ENCODE measurements at places on chromosomes 2 and 18.

DNA sequence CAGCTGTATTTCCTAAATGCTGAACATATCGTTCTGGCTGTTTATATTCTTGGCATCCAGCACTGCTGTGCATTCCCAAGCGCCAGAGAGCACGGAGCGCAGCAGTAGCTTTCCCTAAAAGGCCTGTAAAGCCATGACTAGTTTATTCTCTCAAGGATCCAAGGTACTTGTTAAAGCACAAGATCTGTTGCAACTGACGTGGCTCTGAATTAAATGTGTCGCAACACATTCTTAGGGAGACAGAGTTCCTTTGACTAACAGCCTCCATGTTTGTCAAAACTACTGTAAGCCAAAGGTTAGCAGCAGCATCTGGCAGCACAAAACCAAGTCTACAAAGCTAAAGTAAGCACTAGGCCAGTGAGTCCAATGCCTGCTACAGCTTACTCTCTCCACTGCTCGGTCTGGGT lies 188.6 kb upstream of the FN1 start:
- DNase-seq, result no peak

- no peak for DNase-seq
These were observed 66.4 kb downstream of the BABAM2 start for GRCh38 chr2:27956888-27957287.

DNA sequence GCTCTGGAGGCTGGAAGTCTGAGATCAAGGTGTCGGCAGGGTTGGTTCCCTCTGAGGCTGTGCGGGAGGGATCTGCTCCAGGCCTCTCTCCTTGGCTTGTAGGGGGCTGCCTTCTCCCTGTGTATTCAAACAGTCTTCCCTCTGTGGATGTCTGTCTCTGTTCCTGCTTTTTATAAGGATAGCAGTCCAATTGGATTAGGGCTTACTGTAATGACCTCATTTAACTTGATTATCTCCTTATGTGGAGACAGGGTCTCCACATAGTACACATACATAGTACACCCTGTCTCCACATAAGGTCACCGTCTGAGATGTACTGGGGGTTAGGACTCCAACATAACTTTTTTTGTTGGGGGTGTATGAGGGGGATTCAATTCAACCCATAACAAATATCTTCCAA lies 30.5 kb downstream of the TCF7L1 start:
- DNase-seq, result no peak

DNA sequence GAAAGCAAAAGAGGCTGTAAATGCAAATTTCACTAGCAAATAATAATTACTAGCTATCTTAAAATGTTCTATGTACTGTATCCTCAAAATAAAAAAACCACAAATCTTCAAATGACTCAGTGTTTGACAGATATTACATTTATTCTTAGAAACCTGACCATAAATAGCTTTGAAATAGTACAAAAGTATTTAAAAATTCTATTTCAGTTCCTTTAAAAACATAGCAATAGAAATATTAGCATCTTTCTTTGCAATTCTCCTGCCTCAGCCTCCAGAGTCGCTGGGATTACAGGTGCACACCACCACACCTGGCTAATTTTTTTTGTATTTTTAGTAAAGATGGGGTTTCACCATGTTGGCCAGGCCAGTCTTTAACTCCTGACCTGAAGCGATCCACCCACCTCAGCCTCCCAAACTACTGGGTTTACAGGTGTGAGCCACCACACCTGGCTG lies 50.6 kb downstream of the MSH6 start:
- DNase-seq, result no peak

DNA sequence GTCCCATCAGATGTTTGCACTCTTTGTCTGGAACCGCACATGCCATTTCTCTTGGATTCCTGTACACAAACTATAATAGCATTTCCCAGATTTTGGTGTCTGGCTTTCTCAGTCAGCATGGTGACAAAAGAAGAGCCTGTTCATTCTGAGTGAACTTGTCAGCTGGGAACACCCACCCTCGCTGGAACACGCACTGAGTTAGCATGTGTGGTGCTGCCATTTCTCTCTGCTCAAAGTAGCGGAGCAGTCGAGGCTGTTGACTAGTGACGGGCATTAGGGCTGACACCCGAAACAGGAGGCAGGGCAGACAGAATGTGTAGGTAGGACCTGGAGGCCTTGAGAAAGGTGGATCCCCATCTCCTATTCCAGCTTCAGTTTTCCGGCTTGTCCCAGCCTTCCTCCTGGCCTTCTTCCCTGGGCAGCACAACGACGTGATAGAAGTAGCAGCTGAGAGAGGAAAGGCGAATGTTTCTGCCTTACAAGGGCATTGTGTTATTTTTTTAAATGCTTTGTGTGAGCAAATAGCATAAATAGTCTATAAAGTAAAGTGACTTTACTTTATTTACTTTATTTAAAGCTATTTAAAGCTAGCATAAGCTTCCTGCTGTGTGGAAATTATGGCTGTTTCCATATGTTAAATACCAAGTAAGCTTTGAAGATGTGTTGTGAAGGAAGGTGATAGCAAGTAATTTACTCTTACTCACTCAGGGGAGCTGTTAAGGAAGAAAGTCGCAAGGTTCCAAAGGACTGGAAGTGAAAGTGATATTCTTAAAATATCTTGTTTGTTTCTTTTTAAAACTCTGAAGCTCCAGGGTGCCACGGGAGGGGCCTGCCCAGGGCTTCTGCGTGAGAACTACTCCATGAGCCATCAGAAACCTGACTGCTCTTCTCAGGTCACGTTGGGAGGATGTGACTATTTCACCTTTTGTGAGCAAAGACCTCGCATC lies 272.6 kb downstream of the NEDD4L start:
- no peak for DNase-seq

DNA sequence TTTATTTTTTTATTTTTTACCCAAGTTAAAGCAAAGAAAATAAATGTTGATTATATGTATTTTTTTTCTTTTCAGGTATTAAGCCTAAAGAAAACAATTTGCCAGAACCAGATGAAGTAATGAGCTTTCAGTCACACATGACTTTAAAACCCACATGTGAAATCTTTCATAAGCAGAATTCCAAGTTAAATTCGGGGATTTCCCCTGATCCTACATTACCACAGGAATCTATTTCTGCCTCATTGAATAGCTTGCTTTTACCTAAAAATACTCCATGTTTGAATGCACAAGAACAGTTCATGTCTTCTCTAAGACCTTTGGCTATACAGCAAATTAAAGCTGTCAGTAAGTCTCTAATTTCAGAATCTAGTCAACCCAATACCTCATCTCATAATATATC lies 26.6 kb downstream of the GEN1 start:
- DNase-seq, result no peak

DNA sequence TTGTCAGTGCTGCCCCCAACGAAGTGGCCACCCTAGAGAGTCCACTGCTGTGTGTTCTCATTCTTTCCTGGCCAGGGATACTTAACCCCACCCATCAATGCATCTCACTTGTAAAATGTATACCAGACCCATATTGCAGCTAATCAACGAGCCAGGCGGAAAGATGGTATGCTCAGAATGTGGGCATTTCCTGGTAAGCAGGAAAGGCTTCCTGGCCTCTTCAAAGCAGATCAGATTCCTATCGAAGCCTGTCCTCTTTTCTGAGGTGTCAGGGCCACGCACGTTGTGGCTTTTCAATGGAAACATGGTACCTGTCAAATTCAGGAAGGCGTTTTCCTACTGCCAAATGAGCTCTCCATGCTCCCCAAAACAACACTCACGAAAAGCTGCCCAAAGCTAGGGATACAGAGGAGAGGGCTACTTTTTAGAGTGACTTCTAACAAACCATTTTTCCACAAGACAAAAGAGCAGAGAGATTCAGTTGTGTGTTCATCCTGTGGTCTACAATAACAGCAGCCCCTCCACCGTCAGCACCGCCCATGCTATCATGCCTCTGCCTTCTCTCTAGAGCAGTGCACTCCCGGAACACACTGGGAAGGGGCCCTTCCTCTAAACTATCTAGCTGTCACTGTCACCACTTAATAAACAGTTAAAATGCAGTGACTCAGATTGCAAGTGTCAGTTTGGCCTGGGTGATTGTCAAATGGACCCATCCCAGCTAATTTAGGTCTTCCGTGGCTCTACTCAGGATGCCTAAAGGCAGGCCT lies 535.1 kb downstream of the RNF144A start:
- DNase-seq, result no peak

DNA sequence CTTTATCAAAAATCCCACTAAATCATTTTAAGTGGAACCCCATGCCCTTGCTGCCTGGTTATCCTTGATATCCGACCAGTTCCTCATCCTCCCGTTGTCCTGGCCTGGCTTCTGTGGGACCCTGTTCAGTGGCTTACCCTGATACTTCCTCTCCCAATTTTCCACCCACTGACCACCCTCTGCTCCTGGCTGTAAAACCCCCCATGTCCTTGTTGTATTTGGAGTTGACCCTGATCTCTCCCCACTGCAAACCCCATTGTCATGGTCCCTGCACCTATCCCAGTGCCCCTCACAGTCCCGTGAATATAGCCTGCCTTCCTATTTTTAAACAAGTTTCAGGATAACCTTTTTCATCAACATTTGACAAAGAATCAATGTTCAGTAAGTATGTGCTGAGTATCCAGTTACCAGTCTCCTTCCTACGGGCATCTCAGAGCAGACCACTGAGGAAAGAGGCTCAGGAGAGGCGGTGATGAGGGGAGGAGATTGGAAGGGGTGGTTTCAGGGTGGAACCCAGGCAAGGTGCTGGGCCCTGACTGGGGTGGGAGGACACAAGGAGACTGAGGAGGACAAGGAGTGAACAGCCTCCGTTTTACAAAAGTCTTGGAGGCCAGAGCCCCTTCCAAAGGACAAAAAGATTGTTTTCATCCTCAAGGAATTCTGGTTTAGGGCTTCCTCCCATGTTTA lies 131.8 kb downstream of the PXDN start:
- no peak for DNase-seq

DNA sequence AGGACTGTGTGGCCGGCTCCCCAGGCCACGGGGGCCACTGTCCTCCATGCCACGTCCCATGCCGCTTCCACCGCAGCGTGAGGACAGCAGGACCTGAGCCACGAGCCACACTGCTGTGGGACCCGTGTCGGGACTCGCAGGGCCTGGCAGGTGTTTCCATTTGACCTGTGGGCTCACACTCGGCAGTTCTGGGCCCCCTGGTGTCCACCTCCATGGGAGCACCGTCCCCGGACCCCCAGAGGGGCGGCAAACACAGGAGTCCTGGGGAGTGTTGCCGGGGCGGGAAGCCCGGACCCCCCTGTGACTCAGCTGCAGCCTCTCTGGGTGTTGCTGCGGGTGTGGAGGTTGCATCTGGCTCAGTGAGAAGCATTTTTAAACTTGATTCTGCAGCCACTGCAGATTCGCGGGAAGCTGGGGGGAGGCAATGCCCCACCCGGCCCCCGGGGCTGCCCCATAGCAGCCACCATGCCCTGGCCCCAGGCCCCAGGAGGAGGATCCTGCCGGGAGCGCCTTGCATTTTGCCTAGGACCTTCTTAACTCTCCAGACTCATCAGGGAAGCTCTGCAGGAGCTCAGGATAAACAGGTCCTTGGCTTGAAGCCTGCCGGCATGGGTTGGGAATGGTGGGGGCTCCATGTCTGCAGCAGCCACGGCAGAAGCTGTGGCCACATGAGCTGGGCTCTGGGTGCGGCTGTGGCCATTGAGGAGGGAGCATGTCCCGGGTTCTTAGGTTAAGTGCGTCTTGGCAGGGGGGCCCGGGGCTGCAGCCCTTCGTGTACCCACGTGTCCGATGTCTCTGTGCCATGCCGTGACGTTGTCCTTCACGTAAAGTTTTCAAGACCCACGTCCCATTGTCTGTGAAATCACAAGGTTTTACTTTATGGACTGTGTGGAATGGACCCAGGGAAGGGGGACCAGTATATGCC lies 30.9 kb downstream of the NFATC1 start:
- no peak for DNase-seq

- DNase-seq, result no peak
These were observed 95.4 kb downstream of the CTAGE1 start for GRCh38 chr18:22322243-22322691.

- DNase-seq, result peak; percentile 71
These were observed 36.7 kb upstream of the ARL4C start for GRCh38 chr2:234533626-234534025.

DNA sequence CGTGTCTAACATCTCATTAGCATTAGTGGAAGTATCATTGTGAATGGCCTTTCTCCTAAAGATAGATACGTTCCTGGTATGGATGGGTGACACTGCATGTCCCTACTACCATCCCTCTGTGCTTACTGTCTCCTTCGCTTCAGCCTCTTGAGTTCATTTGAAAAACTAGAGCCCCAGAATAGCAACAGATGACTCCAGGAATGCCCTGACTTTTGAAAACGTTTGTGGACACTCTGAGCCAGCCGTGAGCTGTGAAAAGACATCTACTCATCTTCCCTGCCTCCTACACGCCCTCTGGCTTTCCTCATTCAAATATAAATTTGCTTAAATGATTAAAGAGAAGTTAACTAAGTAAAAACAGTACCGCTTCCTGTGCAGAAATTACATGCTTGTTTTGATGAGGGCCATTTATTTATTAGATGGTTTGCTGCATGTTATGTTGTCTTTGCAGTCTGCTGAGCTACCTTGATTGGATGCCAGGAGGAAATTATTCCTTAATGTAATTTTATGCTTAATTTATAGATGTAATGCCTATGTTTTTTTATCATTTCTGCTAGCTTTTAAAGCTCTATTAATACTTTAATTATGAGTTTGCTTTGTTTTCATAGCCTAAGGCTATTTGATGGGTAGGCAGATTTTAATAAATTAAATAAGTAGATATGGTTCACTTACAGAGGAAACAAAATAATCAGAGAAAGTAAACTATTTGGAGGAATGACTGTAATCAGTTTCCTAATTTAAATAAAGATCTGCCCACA lies 32.1 kb upstream of the MYO3B start:
- DNase-seq, result no peak

GRCh38 chr18:66005831-66006588 lies 255.2 kb downstream of the CDH7 start:
- no peak for DNase-seq

DNA sequence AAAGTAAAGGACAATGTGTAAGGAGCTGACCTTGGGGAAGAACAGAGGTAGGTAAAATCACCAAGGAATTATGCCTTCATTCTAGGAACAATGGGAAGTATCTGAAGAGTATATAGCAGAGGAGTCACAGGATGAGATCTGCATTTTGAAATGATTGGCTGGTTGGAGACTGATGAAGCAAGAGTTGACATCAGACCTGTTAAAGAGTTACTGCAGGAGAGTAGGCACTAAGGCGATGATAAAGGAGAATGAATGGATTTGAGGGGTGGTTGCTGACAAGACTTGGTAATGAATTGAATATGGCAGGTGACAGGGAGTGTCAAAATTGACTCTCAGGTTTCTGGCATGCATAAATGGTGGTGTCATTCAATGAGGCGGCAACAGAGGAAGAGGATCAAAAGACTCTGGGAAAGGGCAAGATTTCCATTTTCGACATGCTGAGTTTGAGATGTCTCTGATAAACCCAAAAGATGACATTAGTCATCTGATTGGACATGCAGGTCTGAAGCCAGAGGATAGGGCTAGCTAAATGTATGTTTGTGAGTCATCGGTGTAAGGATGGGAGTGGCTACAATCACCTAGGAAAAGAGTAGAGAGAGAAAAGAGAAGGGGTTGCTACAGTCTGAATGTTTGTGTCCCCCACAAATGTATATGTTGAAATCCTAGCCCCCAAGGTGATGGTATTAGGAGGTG lies 236.5 kb downstream of the DYM start:
- no peak for DNase-seq
